ENCODE measurements at places on chromosomes 2 and 18.

- no peak for DNase-seq
Measured at GRCh38 chr2:238985931-238986446, 138.1 kb downstream of the TWIST2 start.

- peak; percentile 47 for DNase-seq
Measured at GRCh38 chr2:216056739-216057138, 24.9 kb downstream of the PECR start.

GRCh38 chr2:105007367-105007766, 30.5 kb upstream of the MRPS9 start:
- no peak for DNase-seq

DNA sequence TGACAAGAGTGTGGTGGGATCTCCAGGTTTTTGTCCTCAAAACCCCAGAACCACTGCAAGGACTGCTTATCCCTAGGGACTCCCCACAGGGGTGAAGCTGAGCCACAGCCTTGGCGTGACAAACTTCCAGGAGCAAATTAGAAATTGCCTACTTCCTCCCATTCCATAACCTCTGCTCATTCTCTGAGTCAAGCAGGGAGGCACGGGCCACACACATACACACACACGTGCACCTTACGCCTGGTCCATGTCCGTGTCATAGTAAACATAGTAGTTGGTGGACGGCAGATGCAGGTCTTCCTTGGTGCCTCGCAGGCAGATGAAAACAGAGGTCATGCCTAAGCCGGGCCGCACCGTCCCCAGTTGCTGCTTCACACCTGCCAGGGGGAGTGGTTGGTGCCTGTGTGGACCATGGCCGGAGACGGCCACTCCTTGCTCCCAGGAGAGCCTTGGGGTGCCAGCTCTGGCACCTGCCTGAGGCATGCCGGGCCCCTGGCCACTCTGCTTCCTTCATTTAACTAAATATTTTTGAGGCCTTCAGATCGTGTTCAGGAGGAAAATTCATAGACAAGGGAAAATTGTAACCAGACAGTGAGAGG, 9.9 kb downstream of the RETSAT start:
- DNase-seq, result no peak

GRCh38 chr2:106359512-106359911, 108.7 kb downstream of the RGPD3 start:
- no peak for DNase-seq

GRCh38 chr2:179949438-179949837, 57.7 kb downstream of the CWC22 start:
- DNase-seq, result no peak

GRCh38 chr2:174412256-174412655, 16.7 kb downstream of the SCRN3 start:
- no peak for DNase-seq

GRCh38 chr18:30481871-30482270, 560.7 kb downstream of the DSC3 start:
- DNase-seq, result no peak

All from LoVo (cell line).